Neural crest cell (in vitro differentiated cells): ENCODE measurements at places on chromosomes 5 and 9. TPM values are rescaled to one million over a fixed set of nuclear protein-coding genes. Genes with fewer than 3 reads are reported as not detected.

The SPATA6L gene
- total RNA-seq = 0.44 and 1.3 TPM in 2 replicates

The CRHBP gene
- total RNA-seq = 0.20 and 0.21 TPM in 2 replicates

The HMHB1 gene
- total RNA-seq = not detected in 2 replicates

The DOCK8 gene
- 0.58 and 0.68 TPM in 2 replicates for total RNA-seq

The SLC46A2 gene
- not detected in 2 replicates for total RNA-seq

The IL13 gene
- total RNA-seq = not detected in 2 replicates

The ZNF366 gene
- total RNA-seq = not detected in 2 replicates

The PRUNE2 gene
- total RNA-seq = 4.3 and 5.4 TPM in 2 replicates

The SLC12A2 gene
- 31.3 and 31.7 TPM in 2 replicates for total RNA-seq

The GFPT2 gene
- 11.1 and 12.5 TPM in 2 replicates for total RNA-seq

The DUSP1 gene
- 20.6 and 20.9 TPM in 2 replicates for total RNA-seq
